T-cell (primary cell): ENCODE measurements at places on chromosomes 13 and 19. TPM values are rescaled to one million over a fixed set of nuclear protein-coding genes. Genes with fewer than 3 reads are reported as not detected.
A peak's percentile ranks its signal among the peaks of the same experiment; 100 is the strongest.

DNA sequence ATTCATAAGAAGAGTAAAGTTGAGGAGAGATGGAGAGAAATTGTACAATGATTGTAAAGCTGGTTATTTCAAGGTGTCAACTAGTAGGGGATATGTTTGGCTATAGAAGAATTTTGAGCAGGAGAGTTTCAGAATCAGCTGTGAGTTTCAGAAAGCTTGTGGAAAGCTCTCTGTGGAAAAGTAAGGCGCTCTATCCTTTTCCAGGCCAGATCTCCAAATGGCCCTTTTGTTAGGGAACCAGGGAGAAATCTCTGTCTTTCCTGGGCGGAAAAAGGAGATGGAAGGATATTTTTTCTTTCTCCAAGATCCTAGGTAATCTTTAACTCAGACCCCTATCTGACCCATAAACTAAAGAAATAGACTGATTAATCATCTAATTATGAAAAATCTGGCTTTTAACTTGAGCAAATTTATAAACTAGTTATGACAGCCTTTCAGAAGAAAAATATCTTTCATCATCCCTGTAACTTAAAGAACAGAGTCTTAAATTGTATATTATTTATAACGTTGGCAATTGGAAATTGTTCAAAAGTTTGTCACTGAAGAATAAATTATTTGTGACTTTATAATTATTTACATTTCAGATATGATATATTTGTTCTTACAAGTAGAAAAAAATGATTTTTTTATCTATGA lies 34.5 kb downstream of the SPRY2 start:
- no peaks in the 10 kb centered on the region for H3K36me3 ChIP-seq
- DNase-seq = no peak
- no peak overlapping the region for H3K4me3 ChIP-seq
- H3K27me3 ChIP-seq = no peaks in the 10 kb centered on the region
- no peaks in the 10 kb centered on the region for H3K4me1 ChIP-seq

DNA sequence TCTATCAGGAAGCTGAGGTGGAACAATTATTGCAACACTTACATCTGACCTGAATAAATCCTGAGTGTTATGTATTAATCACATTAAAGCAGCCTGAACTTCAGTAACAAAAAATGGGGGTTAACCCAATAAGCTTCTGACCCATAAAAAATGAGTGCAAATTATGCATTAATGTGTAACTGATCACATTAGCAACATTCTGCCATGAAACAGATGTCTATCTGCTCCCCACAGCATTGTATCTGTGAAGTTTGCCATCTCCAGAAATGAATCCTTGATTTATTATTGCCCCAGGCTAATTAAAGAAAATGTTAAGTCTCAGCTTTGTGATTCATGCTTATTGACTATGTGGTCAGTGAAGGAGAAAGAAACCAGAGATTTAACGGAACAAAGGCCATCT lies 304.9 kb downstream of the PCDH20 start:
- H3K27me3 ChIP-seq = no peaks in the 10 kb centered on the region
- no peak overlapping the region for H3K4me3 ChIP-seq
- H3K27ac ChIP-seq = no peak overlapping the region
- no peaks in the 10 kb centered on the region for H3K36me3 ChIP-seq

DNA sequence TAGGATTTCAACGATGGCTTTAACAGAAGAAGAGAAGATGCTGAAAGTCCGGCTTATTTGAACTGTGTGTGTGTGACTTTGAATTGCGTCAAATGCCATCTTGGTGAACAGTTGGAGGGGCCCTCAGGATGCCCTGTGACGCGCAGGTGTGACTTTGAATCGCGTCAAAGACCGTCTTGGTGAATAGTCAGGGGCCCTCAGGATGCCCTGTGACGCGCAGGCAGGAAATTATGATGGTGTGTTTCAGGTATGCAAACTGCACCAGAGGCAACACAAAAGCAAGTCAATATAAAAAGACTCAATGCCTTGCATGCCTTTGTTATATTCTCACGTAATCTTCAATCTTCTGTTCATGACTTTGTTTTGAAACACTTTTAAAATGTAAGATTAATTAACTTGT lies 29.2 kb downstream of the ATP11A start:
- no peaks in the 10 kb centered on the region for H3K27me3 ChIP-seq
- no peak overlapping the region for H3K4me3 ChIP-seq
- no peaks in the 10 kb centered on the region for H3K4me1 ChIP-seq

The RFPL4AL1 gene
- total RNA-seq = not detected

GRCh38 chr19:16303755-16304154 lies 20.9 kb upstream of the KLF2 start:
- no peak overlapping the region for H3K4me3 ChIP-seq
- no peaks in the 10 kb centered on the region for H3K4me1 ChIP-seq
- no peak overlapping the region for H3K27ac ChIP-seq
- no peaks in the 10 kb centered on the region for H3K27me3 ChIP-seq
- no peak for DNase-seq

- H3K36me3 ChIP-seq = no peaks in the 10 kb centered on the region
- H3K4me3 ChIP-seq = no peak overlapping the region
- peaks cover 20% of the 10 kb centered on the region for H3K4me1 ChIP-seq
Measured at GRCh38 chr19:8566855-8567254, 10.4 kb downstream of the MYO1F start.

The SHANK1 gene
- total RNA-seq = 3.3 TPM

- DNase-seq = no peak
- H3K27me3 ChIP-seq = peaks cover 12% of the 10 kb centered on the region
- no peaks in the 10 kb centered on the region for H3K36me3 ChIP-seq
Measured at GRCh38 chr19:33603377-33603776, 18.4 kb upstream of the CHST8 start.

The ZNF57 gene
- 2.7 TPM for total RNA-seq

- H3K27me3 ChIP-seq = no peaks in the 10 kb centered on the region
- peak overlapping the region; percentile 67 for H3K27ac ChIP-seq
- no peak overlapping the region for H3K4me3 ChIP-seq
Measured at GRCh38 chr19:47540748-47541147, 25.9 kb upstream of the NAPA start.

- H3K4me1 ChIP-seq = no peaks in the 10 kb centered on the region
- H3K27ac ChIP-seq = no peak overlapping the region
- DNase-seq = no peak
- H3K4me3 ChIP-seq = no peak overlapping the region
- no peaks in the 10 kb centered on the region for H3K27me3 ChIP-seq
- no peaks in the 10 kb centered on the region for H3K36me3 ChIP-seq
Measured at GRCh38 chr19:6126335-6126974, 9.0 kb upstream of the ACSBG2 start.

The STOML3 gene
- not detected for total RNA-seq

DNA sequence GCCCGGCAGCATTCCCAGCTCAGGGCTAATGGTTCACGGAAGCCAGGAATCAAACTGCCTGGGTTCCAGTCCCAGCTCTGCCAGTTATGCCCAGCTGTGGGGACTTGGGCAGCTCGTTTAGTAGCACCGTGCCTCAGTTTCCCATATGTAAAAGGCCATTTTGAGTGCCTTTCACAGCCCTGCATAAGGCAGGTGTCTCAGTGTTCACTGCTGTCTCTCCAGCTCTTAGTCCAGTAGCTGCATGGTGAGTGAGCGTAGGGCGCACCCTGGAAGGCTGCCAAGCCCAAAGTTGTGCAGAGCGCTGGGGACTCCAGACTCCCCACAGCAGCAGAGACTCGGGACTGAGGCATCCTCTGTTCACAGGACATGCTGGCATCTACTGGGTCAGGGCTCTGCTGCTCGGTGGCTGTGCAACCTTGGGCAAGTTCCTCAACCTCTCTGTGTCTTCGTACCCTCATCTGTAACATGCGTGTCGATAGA lies 5.5 kb downstream of the RPL28 start:
- H3K4me1 ChIP-seq = peaks cover 50% of the 10 kb centered on the region
- H3K4me3 ChIP-seq = no peak overlapping the region
- H3K27ac ChIP-seq = no peak overlapping the region
- H3K27me3 ChIP-seq = no peaks in the 10 kb centered on the region
- peaks cover 11% of the 10 kb centered on the region for H3K36me3 ChIP-seq

The PGLYRP2 gene
- 0.89 TPM for total RNA-seq

The CD79A gene
- 51.1 TPM for total RNA-seq

The SHISA7 gene
- not detected for total RNA-seq
